ENCODE measurements at places on chromosomes 1 and 21. TPM values are rescaled to one million over a fixed set of nuclear protein-coding genes. Genes with fewer than 3 reads are reported as not detected.

- DNase-seq = no peak
These were observed 2.7 kb downstream of the SNAPIN start for GRCh38 chr1:153661111-153661708.

Gene TEDDM1
- total RNA-seq = not detected

GRCh38 chr1:112905395-112906149, 50.4 kb downstream of the SLC16A1 start:
- no peak for DNase-seq

DNA sequence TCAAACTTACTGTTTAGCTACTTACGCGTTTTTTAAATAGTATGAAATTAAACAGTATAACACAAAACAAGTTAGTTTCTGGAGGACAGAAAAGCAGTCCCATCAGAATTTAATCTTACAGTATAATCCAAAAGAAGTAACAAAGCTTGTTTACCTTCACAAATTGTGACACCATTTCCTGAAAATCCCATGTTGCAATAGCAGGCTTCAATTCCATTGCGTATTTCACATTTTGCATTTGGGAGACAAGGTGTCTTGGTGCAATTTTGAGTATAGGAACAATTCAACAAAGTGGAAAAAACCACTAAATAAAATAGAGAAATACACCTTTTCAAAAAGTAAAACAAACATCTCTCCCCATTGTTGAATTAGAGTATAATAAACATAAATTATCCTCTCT, 1.6 kb downstream of the ADGRL4 start:
- no peak for DNase-seq

Gene PRAMEF9
- not detected for total RNA-seq

Gene MAPKAPK2
- total RNA-seq = 71.7 TPM

DNA sequence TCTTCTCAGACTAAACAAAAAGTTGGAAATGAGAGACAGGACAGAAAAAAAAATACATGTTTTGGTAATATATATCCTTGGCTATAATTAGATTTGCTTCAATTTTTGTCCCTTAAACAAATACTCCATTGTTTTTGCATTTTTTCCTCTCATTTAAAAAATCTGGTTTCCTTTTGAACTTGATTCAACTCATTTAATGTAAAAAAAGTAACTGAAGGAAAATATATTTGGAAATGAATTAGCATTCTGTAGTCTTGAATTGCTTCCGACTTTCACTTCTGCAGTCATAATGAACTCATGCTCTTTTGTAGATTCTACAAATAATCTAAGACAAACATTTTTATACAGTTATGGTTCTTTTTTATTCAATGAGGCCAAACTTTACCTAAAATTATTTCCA, 309.1 kb downstream of the HMCN1 start:
- no peak for DNase-seq

Gene KRTAP20-4
- not detected for total RNA-seq

GRCh38 chr1:199948587-199949280, 78.8 kb upstream of the NR5A2 start:
- no peak for DNase-seq

Gene CALML6
- 0.78 TPM for total RNA-seq

- no peak for DNase-seq
These were observed 62.7 kb upstream of the IPO9 start for GRCh38 chr1:201766131-201766866.

DNA sequence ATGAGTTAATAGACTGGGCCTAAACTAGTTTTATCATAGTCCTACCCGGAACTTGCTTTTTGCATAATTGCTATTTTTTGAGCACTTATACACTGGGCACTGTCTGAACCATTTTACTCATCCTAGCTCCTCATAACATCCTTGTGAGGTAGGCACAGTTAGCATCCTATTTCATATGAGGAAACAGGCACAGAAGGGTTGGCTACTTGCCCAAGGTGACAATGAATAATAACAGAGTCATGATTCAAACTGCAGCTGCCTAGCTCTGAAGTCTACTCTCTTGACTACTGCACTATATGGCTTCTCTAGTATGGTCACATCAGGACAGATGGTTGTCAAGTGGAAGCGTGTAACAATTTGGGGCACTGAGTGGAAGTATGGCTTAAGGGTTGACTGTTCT, 18.2 kb upstream of the RC3H1 start:
- no peak for DNase-seq

GRCh38 chr1:229068270-229068987, 202.5 kb upstream of the RAB4A start:
- no peak for DNase-seq

GRCh38 chr1:26164036-26164860, 4.5 kb downstream of the C1orf232 start:
- DNase-seq = no peak

DNA sequence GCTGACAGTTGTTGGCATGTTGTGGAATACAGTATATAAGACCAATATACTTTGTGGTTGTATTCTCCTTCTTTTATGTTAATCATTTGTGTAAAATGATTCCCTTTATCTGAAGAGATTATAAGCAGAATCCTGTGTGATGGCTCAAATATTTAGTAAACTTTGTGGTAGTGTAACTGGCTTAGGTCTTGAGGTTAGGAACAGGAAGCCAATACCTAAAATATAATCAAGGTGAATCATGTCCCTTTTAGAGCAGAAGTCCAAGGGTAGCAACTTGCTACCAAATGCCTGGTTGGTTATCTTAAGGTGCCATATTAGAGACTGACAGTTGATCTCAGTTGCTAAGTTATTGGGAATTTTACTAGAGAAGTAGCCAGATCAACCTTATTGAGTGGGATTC, 398.5 kb upstream of the ADAMTS5 start:
- no peak for DNase-seq

Gene TRIM58
- total RNA-seq = 0.23 TPM

Gene GMEB1
- total RNA-seq = 21.9 TPM

- no peak for DNase-seq
These were observed 12.4 kb downstream of the TTC4 start for GRCh38 chr1:54728027-54728426.

GRCh38 chr1:223249854-223250631, 107.0 kb upstream of the TLR5 start:
- no peak for DNase-seq

- DNase-seq = no peak
These were observed 6.8 kb downstream of the CPT2 start for GRCh38 chr1:53203466-53203865.

DNA sequence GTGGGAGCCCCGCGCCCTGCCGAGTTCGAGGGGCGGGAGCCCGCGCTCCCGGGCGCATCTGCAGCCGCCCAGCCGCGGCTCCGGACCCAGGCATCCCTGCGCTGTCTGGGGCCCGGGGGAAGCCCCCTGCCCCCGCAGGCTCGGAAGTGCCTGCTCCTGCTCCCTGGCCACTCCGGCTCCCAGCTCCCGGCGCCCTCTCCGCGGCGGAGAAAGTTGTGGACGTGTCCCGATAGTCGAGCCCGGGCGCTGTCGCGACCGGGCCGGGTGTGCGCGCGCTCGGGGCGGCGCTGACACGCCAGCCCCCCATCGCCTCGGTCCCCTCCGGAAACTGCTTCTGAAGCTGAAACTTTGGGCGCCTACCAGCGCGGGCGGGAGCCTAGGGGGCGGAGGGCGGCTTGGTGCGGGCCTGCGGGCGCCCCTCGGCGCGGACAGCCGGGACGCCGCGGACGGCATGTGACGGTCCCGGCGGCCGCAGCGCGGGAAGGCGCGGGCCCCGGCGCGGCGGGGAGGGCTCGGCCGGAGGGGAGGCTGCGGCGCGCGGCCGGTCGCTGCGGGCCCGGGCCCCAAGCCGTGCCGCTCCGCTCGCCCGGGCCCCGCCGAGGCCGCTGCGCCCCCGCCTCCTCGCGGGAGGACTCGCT, 515 bp downstream of the MAN1C1 start:
- peak; percentile 33 for DNase-seq

DNA sequence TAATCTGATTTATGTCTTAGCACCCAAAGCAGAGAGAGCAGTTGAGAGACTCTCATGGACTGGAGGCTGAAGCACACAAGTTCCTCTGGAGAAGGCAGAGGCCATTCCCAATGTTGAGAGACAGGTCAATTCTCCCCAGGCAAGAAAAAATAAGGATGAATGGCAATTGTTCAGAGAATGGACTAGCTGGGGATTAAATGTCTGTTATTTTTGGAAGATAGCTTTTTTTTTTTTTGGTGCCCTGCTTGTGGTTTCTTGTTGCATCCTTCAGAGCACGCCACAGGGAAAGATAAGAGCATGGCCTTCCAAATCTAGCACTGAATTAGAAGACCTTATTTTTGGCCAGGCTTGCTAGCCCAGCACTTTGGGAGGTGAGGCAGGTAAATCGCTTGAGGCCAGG, 65.6 kb upstream of the ERRFI1 start:
- DNase-seq = no peak

DNA sequence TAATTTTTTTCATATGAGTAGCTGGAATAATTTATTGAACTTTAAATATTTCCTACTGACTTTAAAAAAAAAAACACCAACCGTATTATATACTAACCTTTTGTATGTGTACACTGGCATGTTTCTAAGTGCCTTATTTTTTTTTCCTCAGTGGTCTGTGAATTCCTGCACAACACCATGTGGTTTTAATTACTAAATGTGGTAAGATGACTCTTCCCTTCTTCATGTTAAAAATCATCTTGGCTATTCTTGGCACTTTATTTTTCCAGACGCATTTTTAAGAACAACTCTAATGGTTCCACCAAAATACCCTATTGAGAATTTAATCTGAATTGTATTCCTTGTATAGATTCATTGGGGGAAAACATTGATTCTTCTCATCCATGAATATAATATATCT, 28.4 kb downstream of the PPP2R5A start:
- DNase-seq = no peak

- no peak for DNase-seq
These were observed 634.3 kb downstream of the PTPRU start for GRCh38 chr1:29870621-29871020.

DNA sequence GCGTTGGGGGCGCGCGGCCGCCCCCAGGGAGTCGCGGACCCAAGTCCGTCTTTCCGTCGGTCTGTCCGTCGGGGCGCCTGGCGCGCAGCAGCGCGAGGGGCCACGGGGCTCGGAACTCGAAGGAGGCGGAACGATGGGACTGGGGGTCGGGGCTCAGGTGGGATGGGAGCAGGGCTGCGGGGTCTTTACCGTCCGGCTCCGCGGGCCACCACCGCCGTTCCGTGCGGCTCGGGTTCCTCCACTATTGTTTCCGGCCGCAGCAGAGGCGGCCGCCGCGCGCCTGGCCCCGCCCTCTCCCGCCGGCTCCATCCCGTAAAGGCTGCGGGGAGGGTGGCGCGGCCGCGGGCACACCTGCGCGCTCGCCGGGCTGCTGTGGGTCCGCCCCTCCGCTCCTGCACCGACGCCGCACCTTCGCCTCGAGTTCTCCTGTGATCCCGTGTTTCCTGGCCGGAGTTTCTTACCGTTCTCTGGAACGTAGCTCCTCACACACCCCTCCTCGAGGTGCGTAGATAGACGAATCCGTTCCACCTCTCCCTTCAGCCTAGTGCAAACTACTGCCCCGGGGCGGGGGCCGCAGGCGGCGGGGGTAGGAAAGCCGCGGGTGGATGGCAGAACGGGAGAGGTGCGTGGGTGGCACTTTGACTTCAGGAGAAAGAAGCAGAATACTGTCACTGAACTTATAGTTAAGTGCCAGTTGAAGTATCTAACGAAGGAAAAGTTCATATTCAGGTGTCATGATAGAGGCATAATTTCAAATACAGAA, at the start of gene C21orf91:
C21orf91 (minus strand) TSS at position 243 of the 763 bp plus-strand sequence. CDS start 1,038 bp downstream, outside the sequence.
- peak; percentile 93 for DNase-seq

Gene PIK3CD
- 236 TPM for total RNA-seq

Gene IPP
- 19.7 TPM for total RNA-seq

Gene NTNG1
- total RNA-seq = not detected

DNA sequence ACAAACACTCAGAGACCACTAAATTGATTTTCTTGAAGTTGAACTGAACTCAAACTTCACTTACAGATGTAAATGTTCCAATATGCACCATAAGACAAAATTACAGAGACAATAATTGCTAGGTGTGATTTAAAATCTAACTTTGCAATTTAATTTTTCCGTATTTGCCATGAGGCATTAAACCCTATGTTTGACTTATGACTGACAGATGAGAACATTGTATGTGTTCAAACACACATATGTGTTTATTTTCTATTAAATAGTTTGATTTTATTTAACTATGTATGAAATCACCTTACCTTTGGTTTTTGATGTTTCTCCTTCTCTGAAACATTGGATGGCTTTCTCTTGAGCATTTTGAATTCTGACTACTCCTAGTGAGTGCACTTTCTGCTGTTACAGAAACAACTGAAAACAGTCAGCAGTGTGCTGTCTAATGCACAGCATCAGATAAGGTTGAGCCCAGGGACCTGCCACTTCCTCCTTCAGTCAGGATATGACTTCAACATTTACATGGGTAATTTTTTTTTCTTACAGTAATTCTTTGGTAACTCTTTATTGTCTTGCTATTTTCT, at the start of gene SAMSN1:
SAMSN1 (minus strand) TSS at position 410 of the 575 bp plus-strand sequence; CDS start at position 356, 54 bp downstream.
- DNase-seq = peak; percentile 86

Gene RHBDL2
- total RNA-seq = not detected

- DNase-seq = no peak
These were observed 5.6 kb upstream of the DDOST start for GRCh38 chr1:20666804-20667203.
